DMS53 (cell line): ENCODE measurements at places on chromosomes 3 and 15.

- no peak for DNase-seq
Measured at GRCh38 chr3:156602424-156602823, 47.5 kb upstream of the SSR3 start.

DNA sequence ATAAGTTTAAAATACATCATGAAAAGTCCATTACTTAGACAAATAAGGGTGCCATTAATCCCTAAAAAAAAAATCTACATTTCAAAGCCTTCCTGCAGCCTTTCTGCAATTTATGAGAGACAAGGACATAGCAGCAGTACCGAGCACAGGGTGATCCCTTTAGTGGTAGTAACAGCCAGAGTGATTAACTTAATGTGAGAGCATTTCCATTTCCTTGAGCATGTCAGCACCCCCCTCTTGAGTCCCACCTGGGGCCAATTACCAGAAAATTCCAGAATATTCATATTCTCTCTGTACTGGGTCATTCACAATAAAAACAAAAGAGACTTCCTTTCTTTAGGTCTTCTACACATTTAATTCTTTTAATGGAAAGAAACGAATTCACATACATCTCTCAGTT is 546.9 kb upstream of the CCDC54 start:
- DNase-seq, result no peak

- no peak for DNase-seq
Measured at GRCh38 chr3:62110443-62111225, 262.7 kb downstream of the FEZF2 start.

DNA sequence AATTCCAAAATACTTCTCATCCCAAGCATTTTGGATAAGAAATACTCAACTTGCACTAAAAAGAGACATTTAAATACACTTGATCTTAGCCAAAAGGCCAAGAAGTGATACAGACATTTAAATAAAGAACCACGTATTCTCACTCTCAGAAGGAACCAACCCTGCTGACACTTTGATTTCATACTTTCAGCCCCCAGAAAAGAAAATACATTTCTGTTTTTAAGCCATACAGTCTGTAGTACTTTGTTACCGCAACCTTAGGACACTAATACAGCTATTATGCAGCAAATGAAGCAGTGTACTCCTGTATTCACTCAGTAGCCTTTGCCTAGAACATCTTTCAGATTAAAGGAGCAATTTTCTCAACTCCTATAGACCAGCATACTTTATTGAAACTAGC is 86.7 kb downstream of the TBC1D5 start:
- no peak for DNase-seq

- DNase-seq, result no peak
Measured at GRCh38 chr3:182241766-182242488, 530.2 kb downstream of the SOX2 start.

GRCh38 chr3:161389445-161390035 is 18.2 kb upstream of the SPTSSB start:
- DNase-seq, result no peak

DNA sequence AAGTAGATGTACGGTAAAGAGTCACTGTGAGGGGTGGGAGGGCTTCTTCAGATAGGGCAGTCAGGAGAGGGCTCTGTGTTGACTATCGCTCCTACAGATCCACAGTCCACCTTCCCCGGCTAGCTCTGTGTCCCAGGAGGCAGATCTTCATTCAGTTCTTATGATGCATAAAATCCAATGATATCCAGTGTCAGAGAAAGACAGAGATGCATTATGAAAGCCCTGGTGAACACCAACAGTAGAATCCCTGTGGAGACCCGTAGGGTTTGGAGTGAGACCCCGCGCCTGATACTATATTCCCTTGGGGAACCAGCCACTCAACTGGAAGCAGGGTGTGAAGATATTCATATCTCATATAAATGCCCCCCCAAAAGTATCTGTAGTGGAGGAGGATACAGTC is 119.8 kb upstream of the SLCO3A1 start:
- DNase-seq, result no peak

DNA sequence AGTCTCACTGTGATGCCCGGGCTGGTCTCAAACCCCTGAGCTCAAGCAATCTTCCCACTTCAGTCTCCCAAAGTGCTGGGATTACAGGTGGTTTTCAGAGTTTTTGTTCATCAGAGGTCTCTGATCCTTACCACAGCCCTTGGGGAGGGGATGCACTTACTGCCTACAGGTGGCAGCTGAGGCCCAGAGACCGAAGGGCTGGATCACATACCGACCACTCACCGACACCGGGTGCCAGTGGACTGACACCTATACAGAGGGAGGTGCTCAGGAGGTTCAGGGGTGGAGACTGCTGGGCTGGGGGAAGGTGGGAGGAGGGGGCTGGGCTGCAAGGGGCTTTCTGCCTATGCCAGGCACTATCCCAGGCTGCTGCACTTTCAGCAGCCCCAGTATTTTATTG is 19.5 kb downstream of the DUSP7 start:
- DNase-seq, result no peak

DNA sequence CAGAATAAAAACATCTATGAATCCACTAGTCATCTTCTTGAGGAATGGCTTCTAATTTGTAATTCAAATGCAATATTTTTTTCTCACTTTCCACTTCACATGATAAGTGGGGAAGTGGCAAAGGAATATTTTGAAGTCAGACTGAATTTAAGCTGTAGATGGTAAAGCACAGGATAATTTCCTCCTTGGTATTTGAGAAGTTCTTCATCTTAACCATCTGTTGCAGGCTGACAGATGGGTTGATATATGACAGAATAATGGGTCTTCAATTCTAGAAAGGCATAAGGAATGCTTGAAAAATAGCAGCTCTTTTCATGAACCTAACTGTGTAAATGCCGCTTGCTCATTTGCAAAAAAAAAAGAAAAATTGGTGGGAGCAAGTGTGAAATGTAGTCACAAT is 66.5 kb upstream of the SNTN start:
- no peak for DNase-seq

GRCh38 chr3:153061938-153062528 is 100.0 kb upstream of the RAP2B start:
- no peak for DNase-seq

DNA sequence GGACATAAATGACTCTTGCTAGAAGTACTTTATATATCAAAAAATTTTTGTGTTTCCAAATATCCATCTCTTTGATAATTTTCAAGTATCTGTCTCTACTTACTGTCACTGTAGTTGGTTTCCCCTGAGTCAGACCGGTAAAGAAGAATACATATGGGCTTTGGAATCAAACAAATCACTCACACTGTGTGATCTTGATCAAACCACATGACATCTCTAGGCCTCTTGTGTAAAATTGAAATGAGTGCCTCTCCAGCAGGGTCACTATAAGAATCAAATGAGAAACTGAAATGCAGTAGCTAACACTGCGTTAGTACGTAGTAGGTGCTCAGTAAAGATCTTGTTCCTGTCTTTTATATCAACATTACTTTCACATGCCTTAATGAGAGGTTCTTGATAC is 314.6 kb upstream of the STT3B start:
- DNase-seq, result no peak

GRCh38 chr3:98246142-98246541 is 17.9 kb upstream of the OR5H6 start:
- no peak for DNase-seq

DNA sequence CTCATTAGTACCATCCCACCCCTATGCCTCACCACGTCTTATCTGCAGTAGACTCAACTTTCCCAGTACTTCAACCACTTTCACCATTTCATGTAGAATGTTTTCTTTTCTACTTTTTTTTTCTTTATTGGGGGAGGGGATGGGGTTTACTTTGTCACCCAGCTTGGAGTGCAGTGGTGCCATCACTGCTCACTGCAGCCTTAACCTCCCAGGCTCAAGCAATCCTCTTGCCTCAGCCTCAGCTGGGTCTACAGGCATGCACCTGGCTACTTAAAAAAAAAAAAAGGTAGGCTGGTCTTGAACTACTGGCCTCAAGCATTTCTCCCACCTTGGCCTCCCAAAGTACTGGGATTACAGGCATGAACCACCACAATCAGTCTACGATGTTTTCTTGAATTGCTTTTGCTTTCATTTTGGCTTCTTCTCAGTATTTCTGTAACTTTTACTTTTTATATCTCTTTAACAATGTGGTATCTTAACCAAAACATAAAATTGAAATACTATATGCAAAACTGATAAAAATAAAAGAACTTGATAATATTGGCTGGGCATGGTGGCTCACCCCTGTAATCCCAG is 44.9 kb upstream of the CHL1 start:
- DNase-seq, result no peak

- no peak for DNase-seq
Measured at GRCh38 chr15:64743691-64744090, 31.7 kb downstream of the RBPMS2 start.

DNA sequence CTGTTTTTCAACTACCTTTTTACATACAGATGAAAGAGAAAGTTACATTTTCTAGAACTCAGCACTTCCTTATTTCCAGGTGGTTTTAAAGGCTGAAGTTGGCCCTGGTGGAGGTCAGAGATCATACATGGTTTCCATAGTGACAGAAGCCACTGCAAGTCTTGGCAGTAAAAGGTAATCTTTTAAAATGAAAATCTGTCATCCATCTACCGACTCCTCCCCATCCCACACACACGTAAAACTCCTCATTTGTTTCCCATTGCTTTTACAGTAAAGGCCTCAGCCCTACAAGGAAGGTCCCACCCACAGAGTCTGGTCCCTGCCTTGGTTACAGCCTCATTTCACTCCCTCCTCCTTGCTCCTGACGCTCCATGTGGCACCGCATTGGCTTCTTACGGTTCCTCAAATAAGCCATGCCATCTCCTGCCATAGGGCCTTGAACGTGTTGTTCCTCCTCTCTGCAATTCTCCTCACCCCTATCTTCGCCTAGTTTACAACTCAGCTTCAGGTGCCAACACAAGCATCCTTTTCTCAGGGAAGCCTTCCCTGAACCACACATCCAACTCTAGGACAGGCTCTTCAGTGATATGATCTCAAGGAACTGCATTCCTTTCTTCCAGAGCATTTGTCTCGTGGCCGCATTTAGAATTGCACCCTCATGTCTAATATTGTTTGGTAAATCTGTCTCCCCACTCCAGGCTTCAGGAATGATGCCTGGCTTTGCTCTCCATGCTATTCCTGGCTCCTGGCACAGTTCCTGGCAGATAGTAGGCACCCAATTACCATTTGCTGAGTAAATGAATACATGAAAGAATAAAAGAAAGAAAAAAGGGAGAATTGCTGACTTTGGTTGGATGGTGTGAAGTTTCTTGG is 2.6 kb downstream of the CYP19A1 start:
- no peak for DNase-seq

- no peak for DNase-seq
Measured at GRCh38 chr15:36323615-36324014, 255.8 kb upstream of the CDIN1 start.

DNA sequence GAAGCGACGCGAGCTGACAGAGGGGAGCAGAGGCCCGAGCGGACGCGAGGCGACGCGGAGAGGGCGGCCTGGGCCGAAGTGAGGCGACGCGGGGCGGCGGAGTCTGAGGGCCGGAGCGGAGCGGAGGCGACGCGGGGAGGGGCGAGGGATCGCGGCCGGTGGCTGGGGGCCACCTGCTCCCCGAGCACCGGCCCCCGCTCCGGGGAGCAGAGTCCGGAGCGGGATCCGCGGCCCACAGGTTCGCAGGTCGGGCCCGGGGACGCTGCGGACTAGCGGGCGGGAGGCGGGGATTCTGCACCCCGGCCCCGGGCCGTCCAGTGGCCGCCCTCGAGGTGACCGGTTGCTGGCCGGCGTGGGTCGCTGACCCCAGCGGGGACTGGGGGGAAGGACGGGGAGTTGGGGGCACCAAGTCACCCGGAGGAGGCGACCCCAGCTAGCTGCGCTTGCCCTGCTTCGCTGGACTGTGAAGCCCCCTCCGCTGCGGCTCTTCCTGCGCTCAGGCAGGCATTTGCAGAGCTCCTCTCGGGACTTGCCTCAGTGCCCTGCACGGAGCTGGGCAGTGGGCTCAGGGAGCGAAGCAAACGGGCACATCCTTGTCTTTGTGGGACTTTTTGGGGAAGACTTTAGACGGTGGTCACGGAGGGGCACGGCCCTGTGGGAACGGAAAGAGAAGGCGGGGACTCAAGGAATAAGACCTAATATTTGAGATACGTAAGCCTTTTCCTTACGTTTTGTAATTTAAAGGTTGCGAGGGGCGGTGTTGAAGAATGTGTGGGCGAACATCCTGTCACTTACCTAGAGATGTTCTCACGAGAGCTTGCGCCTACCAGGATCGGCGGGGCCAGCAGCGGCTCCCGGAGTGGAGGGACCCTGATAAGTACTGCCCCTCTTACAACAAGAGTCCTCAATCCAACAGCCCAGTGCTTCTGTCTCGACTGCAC is 566 bp downstream of the HMCES start:
- DNase-seq, result peak; percentile 60

GRCh38 chr15:66594344-66594743 is 28.5 kb upstream of the LCTL start:
- no peak for DNase-seq

DNA sequence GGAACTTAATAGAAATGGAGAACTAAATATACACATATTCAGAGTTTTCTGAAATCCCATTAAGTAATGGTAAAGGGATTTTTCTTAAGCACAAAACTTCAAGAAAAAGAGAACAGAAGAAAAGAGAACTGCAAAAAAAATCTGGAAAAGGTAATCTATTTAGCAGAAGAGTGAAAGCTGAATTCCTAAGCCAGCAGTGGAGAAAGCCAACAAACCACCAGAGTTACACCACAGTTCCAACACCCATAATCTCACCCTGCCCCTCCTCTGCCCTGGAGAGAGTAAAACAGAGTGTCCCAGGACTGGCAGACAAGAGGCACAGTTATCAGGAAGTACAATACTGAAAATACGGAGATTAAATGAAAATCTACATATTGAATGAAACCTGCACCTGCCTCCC is 29.4 kb downstream of the TP53BP1 start:
- no peak for DNase-seq

GRCh38 chr15:72562878-72563277 is 88.7 kb downstream of the ARIH1 start:
- DNase-seq, result no peak

- no peak for DNase-seq
Measured at GRCh38 chr3:56720849-56721248, 37.8 kb upstream of the TASOR start.

GRCh38 chr15:68583936-68584755 is 5.4 kb downstream of the CORO2B start:
- no peak for DNase-seq

- DNase-seq, result no peak
Measured at GRCh38 chr3:157566596-157566995, 63.4 kb upstream of the VEPH1 start.

DNA sequence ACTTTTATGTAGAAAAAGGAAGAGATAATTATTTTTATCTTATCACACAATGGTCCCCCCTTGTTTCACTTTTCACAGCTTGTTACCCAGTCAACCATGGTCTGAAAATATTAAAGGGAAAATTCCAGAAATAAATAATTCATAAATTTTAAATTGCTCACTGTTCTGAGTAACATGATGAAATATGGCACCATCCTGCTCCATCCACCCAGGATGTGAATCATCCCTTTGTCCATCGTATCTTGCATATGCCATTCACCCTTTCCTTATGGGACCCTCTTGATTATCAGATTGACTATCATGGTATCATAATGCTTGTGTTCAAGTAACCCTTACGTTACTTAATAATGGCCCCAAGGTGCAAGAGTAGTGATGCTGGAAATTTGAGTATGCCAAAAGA is 43.7 kb downstream of the ANKRD28 start:
- DNase-seq, result no peak

- peak; percentile 21 for DNase-seq
Measured at GRCh38 chr3:138474163-138474562, 39.7 kb downstream of the ESYT3 start.
